ENCODE measurements at places on chromosomes 5 and 9.
A peak's percentile ranks its signal among the peaks of the same experiment; 100 is the strongest.

DNA sequence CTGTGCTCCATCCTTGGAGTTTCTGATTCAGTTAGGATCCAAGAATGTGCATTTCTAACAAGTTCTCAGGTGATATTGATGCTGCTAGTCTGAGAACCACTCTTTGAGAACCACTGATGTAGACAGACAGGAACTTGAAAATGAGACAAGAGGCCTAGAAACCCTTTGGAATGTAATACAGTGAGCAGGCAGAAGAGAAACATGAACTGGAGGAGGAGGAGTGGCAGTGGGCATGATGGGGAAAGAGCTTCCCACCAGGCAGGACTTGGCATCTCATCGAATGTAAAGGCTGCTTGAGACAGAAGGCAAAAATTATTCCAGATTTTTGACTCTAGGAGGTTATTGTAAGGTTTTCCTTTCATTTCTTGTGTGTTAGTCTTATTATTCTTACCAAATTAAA is 295.8 kb upstream of the SGCD start:
- DNase-seq = no peak

DNA sequence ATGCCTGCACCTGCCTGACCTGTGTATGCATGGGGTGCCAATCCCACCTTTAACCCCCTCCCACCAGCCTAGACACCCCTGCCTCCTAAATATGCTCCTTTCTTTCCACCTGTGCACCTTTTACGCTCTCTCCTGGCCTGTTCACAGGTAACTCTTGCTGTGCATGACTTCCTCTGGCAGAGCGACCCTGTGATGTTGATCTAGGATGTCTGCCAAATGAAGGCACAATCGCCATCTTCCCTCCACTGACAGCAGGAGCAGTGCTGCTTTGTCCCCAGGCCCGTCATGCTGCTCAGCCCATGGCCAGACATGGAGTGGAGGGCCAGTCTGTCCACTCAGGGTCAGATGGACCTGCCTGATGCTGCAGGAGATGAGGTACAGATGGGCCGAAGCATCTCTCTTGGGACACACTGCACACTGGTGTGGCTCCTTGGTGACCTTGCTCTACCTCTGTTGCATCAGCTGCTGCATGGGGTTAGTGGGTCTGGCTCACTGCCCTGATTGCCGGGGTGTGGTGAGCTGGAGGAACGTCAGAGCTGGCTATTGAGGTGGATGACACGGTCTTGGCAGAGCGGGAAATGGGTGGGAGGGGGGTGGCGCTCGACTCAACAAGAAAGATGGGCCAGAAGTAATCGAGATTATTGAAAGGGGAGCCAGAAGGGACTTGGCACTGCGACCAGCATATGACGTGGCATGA is 101.7 kb upstream of the PITX1 start:
- no peak for DNase-seq

- no peak for DNase-seq
Measured at GRCh38 chr5:63085561-63085960, 506.9 kb downstream of the LRRC70 start.

DNA sequence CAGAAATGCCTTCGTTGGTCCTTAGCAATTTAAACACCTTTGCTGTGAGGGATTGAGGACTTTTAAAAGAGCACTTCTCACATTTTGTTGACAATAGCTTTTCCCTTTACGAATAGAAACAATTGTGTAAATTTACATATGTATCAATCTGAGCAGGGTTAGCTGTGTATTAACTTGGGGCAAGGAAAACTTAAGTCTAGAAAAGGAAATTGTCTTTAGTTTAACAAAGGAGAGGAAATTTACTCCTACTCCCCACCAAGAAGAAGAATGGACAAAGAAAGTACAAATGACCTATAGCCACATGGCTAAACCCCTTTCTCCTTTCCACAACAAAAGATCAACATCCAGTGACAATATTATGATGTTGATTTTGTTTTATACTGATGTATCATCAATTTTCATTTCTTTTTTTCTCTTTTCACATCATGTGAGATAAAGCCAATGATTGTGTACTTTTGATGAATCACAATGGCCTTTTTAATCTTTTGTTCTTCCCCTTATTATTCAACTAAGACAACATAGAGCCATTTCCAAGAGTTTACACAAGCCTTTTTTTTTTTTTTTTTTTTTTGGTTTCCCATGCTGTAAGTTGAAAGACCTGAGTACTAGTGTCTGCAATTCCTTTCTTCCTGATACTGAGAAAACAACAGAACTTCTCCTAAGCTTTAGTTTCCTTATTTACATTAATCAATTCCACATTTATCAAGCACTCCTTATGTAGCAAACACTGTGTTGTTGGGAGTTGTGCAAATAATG is 19.0 kb downstream of the FOXB2 start:
- DNase-seq = no peak

GRCh38 chr9:35907711-35908503 is 1.4 kb upstream of the SPAAR start:
- no peak for DNase-seq

DNA sequence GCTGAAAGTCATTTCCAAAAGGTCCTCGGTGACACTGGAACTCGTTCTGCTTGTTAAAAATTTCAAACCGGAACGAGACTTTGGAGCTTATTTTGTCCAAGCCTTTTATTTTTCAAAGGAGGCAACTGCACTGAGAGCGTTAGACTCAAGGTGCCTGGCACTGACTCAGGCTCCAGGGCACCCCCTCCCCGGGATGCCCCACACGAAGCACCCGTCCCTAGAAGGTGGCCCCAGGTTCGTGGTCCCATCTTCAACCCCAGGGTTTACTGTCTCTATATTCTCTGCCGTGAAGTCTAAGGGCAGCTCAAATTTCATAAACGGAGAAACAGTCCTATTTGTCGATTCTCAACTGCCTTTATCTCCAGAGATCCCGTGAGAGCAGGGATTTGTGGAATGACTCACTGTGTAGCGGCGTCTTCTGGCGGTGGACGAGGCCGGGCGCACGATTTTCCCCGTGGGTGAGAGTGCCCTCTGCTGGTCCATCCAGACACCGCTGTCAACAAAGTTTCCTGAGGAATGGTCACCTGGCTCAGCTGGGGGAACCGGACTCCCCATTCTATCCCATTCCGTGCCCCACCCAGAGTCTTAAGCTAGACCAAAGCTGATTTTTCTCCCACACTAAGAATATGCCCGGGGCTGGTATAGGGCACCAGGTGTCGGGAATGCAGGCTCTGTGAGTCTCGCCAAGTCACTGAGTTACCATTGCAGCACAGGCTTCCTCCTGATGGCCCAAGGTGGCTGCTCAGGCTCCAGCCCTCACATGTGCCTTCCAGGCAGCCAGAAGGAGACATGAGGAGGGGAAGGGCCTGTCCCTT is 27.1 kb upstream of the SLC6A19 start:
- peak; percentile 26 for DNase-seq

GRCh38 chr5:157050050-157050449 is 8.9 kb downstream of the HAVCR1 start:
- DNase-seq = no peak

Data from MM.1S (cell line).